Effector CD8-positive, alpha-beta T cell (primary cell): ENCODE measurements at places on chromosomes 13 and 19.

DNA sequence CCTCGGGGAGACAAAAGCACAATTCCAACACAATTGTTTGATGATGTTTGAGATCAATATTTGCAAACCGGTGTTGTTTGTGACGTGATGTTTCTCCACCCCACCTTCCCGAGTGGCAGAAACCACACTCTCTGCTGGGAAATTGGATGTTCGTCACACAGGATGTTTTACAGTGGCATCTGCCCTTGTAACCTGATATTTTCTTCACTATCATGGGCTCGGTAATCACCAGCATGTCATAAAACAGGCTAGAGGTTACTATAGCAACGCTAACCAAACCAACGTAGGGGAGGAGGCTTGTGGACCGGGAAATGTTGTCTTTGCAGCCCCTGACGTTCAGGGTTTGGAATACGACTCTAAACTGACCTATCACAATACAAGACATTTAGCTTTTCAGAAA, 454.5 kb downstream of the IRS2 start:
- no peak for DNase-seq

- no peak for DNase-seq
Observed at GRCh38 chr13:23254506-23254905, 73.7 kb downstream of the SGCG start.

DNA sequence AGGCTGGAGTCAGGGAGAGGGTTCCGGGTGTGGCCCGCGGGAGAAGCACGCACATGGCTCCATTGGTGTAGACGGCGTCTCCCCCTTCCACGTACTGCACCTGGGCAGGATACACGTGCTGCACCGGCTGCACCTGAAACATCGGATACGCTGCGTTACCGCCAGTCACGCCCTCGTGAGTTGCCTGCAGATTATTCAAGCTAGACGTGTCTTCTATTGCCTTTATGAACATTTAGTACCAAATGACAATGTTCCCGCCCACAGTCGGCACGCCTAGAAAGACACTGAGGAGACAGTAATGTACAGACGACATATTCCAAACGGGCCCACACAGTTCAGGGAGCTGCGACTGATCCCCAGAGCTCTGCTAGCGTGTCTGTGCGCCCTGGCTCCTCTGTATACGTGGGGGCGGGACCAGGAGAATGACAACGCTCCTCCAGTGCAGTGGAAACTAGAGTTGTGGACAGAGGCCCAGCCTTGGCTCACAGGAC, 64.1 kb upstream of the RANBP3 start:
- no peak for DNase-seq

DNA sequence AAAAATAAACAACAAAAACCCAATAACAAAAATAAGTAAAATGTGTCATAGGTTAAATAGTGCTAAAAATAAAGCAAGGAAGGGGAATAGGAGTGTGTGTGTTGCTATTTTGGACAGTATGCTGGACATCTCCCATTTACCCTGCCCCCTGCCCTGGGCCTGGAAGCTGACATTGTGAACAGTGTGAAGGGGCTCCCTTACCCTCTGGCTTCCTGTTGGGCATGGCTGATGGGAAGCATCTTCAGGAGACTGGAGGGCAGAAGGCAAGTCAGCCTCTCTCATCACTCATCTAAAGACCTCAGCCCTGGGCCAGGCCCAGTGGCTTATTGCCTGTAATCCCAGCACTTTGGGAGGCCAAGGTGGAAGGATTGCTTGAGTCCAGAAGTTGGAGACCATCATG, 26.7 kb downstream of the KCTD15 start:
- DNase-seq, result no peak

- no peak for DNase-seq
Observed at GRCh38 chr13:28117689-28118377, 17.5 kb upstream of the FLT3 start.

DNA sequence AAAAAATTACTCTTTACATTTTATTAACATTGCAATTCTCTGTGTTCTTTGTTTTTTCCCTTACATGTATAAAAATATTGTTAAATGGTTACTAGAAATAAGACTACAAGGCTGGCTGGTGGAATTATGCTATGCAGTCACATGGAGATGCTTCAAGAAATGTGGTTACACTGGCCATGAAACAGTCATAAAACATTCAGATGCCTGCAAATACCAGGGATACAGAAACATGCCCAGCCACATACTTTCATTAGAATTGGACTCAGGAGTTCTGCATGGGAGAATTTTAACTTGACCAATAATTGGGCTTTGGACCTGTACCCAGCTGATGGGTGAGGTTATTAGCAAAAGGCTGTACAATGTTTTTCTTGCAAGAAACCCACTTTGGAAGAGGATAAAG, 1407.7 kb upstream of the SLC10A2 start:
- DNase-seq, result no peak
